Chondrocyte (in vitro differentiated cells): ENCODE measurements at places on chromosomes 6 and 20. TPM values are rescaled to one million over a fixed set of nuclear protein-coding genes. Genes with fewer than 3 reads are reported as not detected.

The BPIFB4 gene
- total RNA-seq: not detected in 3 replicates

The TRAPPC3L gene
- 0.19 TPM in 1 of 3 replicates, not detected in the others for total RNA-seq

The OXT gene
- total RNA-seq: not detected in 3 replicates

The PLCB1 gene
- 10.8 to 15.3 TPM (median 11.4 TPM) in 3 replicates for total RNA-seq
